ENCODE measurements at places on chromosomes 11 and 22. TPM values are rescaled to one million over a fixed set of nuclear protein-coding genes. Genes with fewer than 3 reads are reported as not detected.
A peak's percentile ranks its signal among the peaks of the same experiment; 100 is the strongest.

DNA sequence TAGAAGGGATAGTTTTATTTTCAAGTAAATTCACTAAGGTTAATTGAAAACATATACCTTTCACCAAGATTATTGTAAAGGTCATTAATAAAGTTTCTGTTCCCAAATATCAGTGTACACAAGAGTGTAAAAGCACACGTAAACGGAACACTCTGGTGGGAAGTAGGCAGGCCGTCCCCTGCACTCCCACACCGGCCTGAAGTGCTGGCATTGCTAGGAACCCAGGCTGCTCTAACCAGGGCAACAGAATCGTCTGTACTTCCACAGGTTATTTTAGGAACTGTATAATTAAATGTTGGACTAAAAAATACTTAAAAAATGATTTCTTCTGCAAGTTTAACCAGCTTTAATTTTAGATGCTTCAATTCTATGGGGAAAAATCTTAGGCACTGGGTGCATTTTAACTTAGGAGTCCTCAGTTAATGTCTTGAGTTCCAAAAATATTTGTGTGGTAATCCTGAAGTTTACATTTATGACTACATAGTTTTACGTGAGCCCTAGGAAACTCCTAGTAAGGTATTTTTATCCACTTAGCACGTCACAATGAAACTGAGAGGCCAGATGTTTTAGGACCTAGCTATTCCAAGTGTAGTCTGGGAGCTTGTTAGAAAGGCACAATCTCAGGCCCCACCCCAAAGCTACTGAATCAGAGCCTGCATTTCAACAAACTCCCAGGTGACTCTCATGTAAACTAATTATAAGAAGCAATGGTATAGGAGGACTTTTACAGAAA lies 31.2 kb downstream of the KMT5B start:
- no peak for DNase-seq

- no peak for DNase-seq
Observed at GRCh38 chr11:96222102-96222501, 120.9 kb downstream of the MAML2 start.

DNA sequence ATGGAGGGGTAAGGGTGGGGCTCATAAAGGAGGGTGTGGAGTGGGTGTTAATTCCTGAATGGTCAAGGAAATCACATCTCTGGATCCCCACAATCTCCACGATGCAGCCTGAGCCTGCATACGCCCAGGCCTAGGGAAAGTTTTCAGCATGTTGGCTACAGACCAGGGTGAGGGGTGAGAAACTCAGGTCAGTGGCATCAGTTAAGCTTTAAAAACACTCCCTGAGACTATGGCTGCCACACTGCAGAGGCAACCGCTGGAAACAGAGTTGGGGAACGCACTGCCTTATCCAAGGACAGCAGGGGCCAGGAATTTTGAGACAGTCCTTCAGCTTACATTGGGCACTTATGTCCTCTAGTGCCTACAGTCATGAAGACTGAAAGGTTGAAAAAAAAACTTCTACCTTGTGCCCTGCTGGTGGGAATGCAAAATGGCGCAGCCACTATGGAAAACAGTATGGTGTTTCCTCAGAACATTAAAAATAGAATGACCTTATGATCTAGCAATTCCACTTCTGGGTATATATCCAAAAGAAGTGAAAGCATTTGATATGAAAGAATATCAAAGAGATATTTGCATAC lies 19.7 kb downstream of the DKK3 start:
- DNase-seq = peak; percentile 56

- no peak for DNase-seq
Observed at GRCh38 chr11:78691215-78691614, 116.6 kb upstream of the NARS2 start.

- DNase-seq = no peak
Observed at GRCh38 chr11:31767066-31767465, 44.1 kb downstream of the PAX6 start.

- no peak for DNase-seq
Observed at GRCh38 chr22:31439808-31440207, 40.4 kb downstream of the DRG1 start.

GRCh38 chr11:133503776-133504175 lies 28.5 kb downstream of the OPCML start:
- DNase-seq = no peak

HEPHL1 gene
- total RNA-seq = not detected

OR5L1 gene
- total RNA-seq = not detected

MEI1 gene
- 2.7 TPM for total RNA-seq

YPEL1 gene
- 2.7 TPM for total RNA-seq

BARX2 gene
- not detected for total RNA-seq

PTDSS2 gene
- 30.4 TPM for total RNA-seq

OSBP2 gene
- total RNA-seq = 4.7 TPM
